Activated naive CD4-positive, alpha-beta T cell treated with anti-CD3 and anti-CD28 coated beads, Interleukin-2, amount 10 ng/mL, durations not matched to agents 7 days and 5 days (primary cell): ENCODE measurements at places on chromosomes 12 and 14.

GRCh38 chr12:68078737-68079136, 80.8 kb downstream of the IFNG start:
- no peak for DNase-seq

GRCh38 chr14:100443603-100444002, 120.5 kb downstream of the SLC25A47 start:
- DNase-seq = no peak

DNA sequence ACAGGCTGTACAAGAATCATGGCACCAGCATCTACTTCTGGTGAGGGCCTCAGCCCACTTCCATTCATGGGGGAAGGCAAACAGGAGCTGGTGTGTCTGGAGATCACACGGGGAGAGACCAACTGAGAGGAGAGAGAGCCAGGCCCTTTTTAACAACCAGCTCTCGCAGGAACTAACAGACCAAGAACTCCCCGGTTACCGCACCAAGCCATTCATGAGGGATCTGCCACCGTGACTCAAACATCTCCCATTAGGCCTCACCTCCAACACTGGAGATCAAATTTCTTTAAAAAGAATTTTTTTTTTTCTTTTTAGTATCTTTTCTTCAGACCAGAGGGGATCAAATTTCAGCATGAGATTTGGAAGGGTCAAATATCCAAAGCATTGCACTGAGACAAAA, 16.7 kb upstream of the AQP2 start:
- no peak for DNase-seq

DNA sequence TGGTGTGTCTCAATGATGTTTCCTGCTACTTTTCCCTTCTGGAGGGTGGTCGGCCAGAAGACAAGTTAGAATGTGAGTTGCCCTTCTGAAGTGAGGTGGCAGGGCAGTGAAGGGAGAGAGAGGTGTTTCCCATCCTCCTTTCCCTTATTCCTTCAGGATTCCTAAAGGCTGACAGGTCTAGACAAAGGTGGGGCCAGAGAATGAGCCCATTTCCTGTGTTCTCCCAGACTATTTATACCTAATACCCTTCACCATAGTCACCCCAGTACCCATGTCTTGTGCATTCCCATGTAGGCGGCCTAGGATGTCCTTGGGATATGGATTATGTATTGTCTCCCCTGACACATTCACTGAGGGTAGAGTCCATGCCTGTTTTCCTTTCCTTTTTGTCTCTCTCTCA, 7.0 kb downstream of the DGKA start:
- no peak for DNase-seq

GRCh38 chr12:131774576-131775391, 53.4 kb upstream of the MMP17 start:
- DNase-seq = no peak

- DNase-seq = no peak
Measured at GRCh38 chr12:57235017-57235727, 5.7 kb downstream of the SHMT2 start.

DNA sequence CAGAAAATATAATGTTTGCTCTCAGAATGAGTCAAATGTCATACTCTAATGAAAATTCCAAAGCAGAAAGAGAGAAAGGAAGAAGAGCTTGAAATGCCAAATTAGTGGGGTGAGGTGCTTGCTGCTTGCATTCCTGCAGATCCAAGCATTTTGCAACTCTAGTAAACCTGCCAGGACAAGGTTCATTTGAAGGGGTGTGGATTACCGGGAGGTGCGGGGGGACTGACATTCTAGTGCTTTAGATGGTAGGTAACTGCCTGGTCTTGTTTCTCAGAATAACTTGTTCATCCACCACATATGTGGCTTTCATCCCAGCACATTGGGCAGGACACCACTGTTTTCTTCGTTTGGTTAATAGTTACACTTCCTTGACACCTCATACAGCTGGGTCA, 144.4 kb downstream of the AKAP6 start:
- DNase-seq = no peak

GRCh38 chr14:101879529-101880336, 84.6 kb upstream of the DYNC1H1 start:
- DNase-seq = no peak

DNA sequence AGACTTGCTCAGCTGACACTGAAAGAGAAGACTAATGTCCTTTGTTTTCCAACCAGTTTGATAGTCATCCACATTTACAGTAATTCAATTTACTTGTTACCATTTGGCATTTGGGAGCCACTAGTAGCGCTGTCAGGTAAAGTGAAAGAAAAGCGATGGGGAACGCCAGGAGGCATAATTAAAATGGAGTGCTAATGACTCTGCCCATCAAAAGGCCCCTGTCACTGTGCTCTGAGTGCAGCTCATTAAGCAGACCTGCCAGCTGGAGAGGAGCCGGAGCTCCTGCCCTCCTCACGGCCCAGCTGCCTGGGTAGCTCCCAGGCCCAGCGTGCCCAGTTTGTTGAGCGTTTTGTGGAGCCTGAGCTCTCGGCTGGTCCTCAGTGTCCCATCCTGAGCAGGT, 463.6 kb upstream of the CCDC196 start:
- DNase-seq = no peak

GRCh38 chr12:108214486-108214885, 85.4 kb downstream of the WSCD2 start:
- DNase-seq = peak; percentile 56

- peak; percentile 34 for DNase-seq
Measured at GRCh38 chr12:83823386-83824045, 1089.1 kb downstream of the SLC6A15 start.

DNA sequence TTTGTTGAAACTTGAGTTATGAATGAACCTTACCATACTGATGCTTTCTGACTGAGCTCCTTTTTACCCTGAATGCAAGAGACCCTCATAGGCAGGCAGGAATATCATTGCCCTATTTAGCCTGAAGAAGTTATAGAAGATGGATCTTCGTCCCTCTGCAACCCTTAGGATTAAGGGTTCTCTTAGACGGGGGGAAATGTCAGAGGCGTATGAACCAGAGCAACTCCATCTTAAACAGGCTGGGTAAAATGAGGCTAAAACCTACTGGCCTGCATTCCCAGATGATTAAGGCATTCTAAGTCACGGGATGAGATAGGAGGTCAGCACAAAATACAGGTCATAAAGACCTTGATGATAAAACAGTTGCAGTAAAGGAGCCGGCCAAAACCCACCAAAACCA, 7.5 kb downstream of the ATF1 start:
- no peak for DNase-seq

- no peak for DNase-seq
Measured at GRCh38 chr12:89260841-89261637, 91.3 kb downstream of the DUSP6 start.

- peak; percentile 21 for DNase-seq
Measured at GRCh38 chr12:70733385-70733784, 96.2 kb upstream of the PTPRB start.

GRCh38 chr14:54438703-54439102, 2.5 kb downstream of the CNIH1 start:
- no peak for DNase-seq

DNA sequence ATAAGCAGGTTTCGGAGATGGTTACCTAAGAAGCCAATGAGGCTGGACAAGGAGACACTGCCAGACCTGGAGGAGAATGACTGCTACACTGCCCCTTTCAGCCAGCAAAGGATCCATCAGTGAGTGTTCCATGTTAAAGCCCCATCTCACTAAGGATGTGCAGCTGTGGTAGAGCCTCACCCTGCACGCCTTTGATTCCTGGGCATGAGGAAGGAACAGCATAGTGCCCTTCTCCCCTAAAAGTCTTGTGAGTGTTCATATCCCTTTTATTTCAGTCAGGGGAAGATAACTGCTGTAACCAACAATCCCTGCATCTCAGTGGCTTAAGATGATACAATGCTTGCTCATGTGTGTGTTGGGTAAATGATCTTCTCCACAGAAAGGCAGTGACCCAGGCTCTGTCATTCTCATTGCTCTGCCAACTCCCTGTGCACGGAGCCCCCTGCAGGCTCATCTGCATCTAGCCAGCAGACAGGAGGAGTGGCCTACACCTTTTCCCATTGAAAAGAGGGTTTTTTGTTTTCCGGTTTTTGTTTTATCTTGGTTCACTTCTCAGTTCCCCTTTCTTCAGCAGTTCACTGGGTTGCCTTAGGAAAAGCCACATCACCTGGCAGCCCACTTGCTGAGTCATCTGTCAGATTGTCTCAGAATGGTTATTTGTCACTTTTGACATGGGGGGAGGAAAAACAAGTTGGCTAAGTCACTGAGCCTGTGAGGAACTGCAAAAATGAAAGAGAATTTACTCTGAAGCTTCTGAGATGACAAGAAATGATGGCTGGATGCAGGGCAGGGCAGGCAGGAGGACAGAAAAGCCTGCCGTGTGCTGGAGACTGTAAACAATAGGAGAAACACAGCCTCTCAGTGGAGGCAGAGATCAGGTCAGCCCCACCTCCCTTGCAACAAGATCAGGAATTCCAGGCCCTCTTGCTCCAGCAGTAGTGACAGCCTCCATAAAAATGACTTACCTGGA, 193.3 kb downstream of the ANO4 start:
- no peak for DNase-seq

DNA sequence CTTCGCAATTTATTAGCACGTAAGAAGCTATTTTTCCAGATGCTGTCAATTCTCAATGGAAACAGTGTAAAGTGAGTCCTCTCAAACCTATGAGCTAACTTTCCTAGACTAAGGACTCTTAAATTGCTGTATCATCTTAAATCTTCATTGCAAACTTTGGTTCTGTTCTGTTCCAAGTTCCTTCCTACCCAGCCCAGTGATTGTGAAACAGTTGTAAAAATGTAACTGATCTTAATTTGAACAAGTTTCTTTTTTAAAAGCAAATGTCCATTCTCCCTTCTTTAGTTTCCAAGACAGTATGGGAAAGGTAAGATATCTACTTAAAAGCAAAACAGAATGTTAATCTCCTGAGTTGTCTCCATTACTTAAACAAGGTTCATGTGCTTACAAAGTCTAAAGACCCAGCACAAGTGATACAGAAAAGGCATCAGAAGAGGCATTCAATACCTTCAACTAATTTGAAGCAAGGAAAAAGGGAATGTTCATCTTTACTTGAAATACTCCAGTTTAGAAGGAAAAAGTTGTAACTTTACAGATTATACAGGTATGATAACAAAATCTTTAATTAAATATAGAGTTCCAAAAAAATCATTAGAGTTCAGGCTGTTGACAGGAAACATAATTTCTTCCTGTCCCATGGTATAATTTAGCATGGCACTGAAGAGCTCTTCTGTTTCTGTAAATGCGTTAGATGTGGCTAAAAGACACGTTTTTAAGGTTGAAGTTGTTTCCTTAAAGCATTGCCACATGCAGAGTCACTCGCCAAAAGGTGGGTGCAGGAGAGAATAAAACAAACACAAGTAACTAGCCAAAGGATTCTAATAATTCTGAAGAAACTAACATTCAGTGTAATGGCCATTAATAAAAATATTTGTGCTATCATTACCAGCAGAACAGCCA, 101.5 kb upstream of the USP15 start:
- no peak for DNase-seq
